ENCODE measurements at places on chromosomes 3 and 15.

- DNase-seq, result no peak
These were observed 70.8 kb downstream of the CSNK1G1 start for GRCh38 chr15:64285150-64285549.

- no peak for DNase-seq
These were observed 148.1 kb downstream of the GHSR start for GRCh38 chr3:172300187-172300586.

GRCh38 chr15:61003437-61004218 lies 225.5 kb downstream of the RORA start:
- DNase-seq, result no peak

GRCh38 chr15:70240820-70241430 lies 143.2 kb upstream of the TLE3 start:
- DNase-seq, result no peak

GRCh38 chr3:50503504-50504342 lies at the start of gene CACNA2D2:
CACNA2D2 (minus strand) TSS chr3:50503634; CDS start chr3:50503423, 211 bp downstream.
- peak; percentile 15 for DNase-seq

- DNase-seq, result no peak
These were observed 139.7 kb downstream of the LIPC start for GRCh38 chr15:58571491-58571890.

DNA sequence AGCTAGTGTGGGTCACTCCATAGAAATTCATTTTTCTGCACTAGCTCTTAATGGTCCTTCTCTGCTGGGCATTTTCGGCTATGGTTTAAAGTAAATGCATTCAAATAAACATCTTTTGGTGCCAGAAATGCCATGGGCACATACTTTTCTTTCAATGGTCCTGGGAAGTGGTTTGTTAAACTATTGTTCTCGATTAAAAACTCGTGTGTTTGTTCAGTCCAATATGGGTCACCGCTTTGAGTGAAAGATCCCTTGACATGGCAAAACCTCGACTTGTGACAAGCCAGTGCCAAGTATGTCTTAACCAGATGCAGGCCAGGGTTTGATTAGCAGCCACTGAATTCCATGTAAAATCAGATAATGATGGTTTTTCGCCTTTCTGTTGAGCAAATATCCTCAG lies 331.9 kb upstream of the WNT5A start:
- no peak for DNase-seq

GRCh38 chr15:85773970-85774369 lies 20.8 kb downstream of the KLHL25 start:
- DNase-seq, result no peak

DNA sequence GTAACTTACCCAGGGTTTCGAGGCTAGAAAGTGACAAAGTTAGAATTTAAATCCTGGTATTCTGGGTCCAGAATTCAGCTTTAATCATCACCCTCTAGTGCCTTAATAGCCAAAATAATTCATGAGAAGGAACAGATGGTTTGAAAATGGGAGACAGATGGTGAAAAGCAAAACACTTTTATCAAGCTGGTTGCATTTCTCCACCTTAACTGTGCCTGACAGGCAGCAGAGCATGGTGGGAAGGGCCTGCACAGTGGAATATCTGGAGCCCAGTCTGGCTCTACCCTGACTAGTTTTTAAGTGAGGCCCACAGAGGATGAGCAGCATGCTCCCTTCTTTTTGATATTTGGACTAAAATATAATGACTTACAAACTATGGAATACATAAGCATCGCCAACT lies 35.6 kb upstream of the RASGRP1 start:
- DNase-seq, result no peak

GRCh38 chr3:191378142-191378812 lies 48.0 kb upstream of the UTS2B start:
- no peak for DNase-seq

- DNase-seq, result no peak
These were observed 326.9 kb upstream of the DNAJC19 start for GRCh38 chr3:181316482-181316881.

GRCh38 chr3:54988838-54989630 lies 61.2 kb upstream of the LRTM1 start:
- DNase-seq, result no peak

DNA sequence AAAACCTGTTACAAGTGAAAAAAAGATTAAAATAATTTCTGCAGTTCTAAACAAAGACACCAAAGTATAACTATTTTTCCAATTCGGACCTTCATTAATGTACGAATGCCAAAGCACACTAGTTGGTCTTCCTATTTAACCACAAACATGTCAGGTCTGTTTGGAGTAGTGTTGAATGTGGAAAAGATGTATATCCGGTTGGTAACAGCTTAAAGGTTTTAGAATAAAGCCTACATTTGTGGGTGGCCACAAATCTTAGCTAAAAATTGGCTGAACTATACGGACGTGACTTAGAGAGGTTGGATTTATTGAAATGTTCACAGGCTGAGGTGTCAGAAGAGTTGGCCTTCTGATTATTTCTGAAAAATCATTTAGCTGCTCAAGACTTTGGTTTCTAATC lies 78.4 kb downstream of the FSIP1 start:
- no peak for DNase-seq

DNA sequence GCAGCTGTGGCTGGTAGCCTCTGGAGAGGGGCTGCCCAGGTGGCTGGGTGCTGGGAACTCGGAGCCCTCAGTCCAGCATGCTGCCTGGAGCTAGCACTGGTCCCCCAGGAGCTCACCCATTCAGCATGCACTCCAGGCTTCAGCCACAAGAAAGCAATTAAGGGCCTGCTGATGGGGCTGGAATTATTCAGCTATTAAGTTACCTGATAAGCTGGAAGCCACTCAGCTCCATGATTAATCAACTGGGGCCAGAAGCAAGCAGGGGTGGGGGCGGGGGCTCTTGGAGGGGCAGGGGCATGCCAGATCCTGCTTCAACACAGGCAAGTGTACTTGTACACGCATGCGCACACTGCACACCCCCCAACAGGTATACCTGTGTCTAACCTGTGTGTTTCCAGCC lies 22.1 kb upstream of the TMEM115 start:
- DNase-seq, result no peak

DNA sequence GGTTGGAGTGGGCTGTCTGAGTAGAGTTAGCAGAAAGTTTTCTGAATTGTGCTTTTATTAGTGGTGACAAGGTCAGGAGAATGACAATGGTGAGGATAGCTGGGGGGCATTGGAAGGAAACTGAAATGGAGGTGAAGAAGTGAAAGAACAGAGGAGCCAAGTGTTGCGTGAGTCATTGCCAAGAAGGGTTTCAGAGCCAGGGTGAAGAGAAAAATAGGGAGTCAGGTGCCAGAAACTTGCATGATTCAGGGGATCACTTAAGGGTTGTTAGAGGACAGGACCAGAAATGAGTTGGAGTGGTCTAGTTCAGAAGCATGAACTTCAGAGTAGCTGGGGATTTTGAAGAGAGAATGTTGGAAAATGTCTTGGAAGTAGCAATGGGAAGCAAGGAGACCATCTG lies 86.0 kb upstream of the GALNT15 start:
- DNase-seq, result no peak

- no peak for DNase-seq
These were observed 20.6 kb downstream of the UBE3A start for GRCh38 chr15:25418202-25418601.

DNA sequence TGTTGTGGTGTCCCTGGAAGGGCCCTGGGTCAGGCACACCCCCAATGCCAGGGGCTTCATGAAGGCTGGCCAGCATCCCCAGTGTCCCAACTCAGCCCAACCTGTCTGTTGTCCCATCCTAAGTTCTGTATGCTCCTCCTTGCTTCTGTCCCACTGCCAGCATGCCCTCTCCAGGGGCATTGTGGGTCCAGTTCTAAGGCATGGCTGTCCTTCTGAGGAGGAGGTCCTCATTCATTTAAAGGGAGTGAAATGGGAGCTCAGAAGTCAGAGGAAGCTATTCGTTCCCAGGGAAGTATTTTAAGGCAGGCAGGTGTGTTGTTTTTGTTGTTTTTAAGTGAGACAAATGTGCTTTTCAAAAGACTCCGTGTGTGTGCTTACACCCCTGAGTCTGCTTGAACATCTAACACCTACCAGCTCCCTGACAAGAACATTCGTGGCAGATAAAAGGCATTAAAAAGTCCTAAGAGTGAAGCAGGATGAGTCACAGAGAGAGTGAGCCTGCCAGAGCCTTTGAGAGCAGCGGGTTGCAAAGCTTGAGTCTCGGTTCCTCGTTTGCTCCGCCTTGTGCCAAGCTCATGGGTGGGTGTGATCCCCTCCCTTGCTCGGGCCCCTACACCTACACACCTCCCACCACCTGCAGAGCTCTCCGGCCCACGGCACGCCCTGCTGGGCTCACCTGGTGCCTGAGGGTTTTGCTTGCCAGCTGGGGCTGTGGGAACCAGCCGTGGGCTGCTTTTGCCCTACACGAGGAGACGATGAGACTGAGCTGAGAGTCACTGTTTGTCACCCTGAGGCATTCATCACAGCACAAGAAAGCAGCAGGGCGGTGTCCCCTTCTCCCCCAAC lies 183.4 kb upstream of the TOPAZ1 start:
- DNase-seq, result peak; percentile 7

DNA sequence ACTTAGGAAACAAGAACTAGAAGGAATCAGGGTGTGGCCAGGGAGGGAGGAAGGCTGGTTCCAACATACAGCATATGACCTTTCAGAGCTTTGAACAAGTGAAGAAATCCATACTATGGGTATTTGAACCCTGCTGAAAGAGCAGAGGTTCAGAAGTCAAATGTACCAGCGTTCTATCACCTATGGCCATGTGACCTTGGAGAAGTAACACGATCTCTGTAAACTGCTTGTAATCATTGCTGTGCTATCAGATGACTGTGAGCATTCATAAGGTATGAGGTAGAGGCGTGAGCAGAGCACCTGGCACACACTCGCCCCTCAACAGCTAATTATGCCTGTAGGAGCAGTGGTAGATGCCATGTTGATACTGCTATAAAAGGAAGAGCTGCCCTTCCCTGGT lies 55.2 kb downstream of the KLHL6 start:
- no peak for DNase-seq

DNA sequence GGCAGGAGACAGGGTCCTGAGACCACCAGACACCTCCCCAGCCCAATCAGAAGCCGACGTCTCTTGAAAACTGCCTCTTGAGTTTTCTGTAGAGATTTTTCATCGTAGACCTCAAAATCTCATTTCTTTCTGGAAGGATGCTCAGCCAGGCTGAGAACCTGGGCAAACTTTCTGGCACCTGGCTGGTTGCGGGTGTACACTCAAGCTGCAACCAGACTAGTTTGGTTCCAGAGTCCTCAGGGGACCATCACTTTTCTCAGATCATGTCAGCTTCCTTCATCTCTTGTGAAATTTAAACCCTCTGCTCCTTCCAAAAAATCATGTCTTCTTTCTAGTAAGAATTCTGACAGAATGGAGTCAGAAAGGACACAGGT lies 45.1 kb downstream of the CMTM7 start:
- DNase-seq, result no peak

DNA sequence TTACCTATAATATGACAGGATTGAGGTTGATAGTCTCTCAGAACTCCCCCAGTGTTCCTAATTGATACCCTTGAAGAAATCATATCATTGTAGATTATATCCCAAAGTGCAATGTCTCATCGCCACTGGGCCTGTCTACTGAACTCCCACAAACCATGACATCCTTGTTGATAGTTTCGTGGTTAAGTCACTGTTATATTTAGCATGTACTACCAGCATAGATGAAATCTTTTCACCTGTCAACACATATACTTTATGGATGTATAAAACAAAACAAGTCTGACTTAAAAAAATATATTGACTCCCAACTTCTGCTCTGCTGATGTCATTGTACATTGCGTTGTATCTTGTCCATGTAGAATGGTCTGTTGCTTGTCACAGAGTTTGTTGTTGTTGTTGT lies 128.1 kb downstream of the IQCH start:
- DNase-seq, result no peak

DNA sequence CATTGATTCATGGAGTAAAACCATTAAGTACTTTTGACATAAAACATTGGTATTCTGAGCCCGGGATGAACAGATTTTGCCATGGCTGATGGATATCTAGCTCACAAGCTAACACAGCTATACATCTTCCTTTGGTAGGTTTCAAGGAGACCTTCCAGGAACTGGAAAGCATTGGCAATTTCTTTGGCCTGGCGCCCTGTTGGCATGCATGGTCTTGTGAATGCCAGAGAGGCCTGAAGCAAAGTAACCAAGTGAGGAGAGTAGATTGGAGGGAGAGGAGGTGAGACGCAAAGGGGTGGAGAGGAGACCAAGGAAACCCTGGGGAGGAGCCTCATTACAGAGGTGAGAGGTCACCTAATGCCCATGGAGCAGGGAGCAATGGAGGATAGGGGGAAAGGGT lies 67.2 kb downstream of the SQOR start:
- no peak for DNase-seq

DNA sequence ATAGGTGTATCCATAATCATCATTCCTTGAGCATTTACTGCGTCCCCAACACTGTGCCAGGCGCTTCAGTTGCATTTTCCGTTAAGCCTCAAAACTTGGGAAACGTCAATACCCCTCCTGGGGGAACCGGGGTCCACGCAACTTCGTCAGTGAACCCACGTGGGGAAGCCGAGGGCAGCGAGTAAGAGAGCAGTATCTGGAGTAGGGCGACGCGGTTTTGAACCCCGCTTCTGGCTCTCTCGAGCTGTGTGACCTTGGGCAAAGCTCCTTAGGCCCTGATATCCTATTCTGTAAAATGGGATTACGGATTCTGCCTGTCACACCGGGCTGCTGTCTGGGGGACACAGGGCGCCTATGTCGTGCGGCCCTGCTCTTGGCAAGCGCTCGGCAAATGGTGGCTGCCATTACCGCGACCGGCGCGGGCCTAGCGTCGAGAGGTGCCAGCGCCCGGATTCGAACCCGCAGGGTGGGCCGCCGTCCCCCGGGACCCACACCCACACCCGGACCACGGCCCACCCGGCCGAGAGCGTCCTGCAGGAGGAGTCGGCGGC lies 590 bp downstream of the POLG start:
- DNase-seq, result no peak

- DNase-seq, result no peak
These were observed 43.0 kb upstream of the ABI3BP start for GRCh38 chr3:101036213-101036618.

GRCh38 chr3:102006812-102007485 lies 157.6 kb downstream of the NFKBIZ start:
- no peak for DNase-seq

GRCh38 chr3:149343951-149344350 lies 10.5 kb upstream of the TM4SF18 start:
- DNase-seq, result no peak

GRCh38 chr3:161386991-161387770 lies 15.9 kb upstream of the SPTSSB start:
- DNase-seq, result no peak

GRCh38 chr15:61157933-61158332 lies 71.2 kb downstream of the RORA start:
- DNase-seq, result no peak

DNA sequence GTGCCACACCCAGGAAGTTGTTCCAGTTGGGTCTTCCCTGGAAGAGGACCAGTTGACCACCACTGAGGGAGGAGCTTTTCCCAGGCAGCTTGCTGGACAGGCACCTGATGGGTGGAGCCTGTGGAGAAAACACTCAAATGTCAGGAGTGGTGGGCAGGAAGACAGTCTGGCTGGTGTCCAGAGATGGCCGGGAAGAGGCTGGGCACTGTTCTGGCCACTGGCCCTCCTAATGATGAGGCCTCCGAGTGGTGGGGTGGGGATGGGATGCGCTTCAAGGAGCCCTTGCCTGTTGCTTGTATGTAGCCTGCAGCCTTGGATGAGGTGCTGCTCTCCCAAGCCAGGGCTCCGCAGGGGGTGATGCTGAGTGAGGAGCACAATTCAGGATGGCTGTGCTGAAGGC lies 12.3 kb downstream of the PLEKHO2 start:
- no peak for DNase-seq

GRCh38 chr3:65902304-65902793 lies 136.4 kb downstream of the MAGI1 start:
- no peak for DNase-seq

Data from stimulated activated CD4-positive, alpha-beta T cell treated with anti-CD3 and anti-CD28 coated beads, TNF-alpha, amount 100 ng/mL, for 48 hours (primary cell).